ENCODE measurements at places on chromosomes 11 and 22.

DNA sequence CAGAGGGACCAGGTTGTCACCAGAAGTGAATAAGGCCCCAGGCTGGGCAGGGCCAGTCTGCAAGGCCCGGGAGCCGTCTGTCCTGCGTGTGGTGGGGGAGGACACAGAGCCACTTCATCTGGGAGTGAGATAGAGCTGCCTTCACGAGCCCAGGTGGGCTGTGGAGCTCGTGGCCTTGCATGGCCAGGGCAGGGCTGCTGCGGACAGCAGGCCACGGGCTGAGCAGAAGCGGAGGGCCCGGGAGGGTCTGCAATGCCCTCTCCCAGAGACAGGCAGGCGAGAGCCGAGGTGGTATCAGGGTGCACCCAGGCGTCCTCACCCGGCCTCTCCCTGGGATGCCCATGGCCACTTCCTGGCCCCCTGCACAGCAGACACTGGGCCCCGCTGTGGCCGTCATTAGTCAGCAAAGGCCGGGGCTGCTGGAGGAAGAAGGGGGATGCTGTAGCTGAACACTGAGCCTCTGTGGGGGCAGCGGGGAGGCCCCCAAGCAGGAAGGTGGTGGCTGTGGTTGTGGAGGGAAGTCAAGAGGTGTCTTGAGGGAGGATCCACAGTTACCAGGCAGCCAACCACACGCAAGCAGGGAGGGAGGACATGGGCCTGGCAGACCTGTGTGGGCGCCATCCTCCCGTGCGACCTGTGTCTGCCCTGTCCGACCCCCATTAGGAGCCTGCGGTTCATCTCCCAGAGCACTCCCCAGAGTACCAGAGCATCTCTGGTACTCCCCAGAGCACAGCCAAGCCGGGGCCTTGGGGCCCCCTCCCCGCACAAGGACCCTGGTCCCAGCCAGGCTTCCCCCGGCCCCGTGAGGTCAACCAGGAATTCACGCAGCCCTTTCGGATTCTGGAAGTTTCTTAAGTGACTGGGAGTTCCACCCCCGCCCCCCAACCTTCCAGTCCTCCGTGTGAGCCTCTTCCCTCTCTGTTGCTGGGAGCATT is 1109.5 kb downstream of the BRD1 start:
- peak; percentile 39 for DNase-seq

- no peak for DNase-seq
Measured at GRCh38 chr11:64001484-64002420, 15.5 kb downstream of the OTUB1 start.

- no peak for DNase-seq
Measured at GRCh38 chr11:34707462-34707840, 86.6 kb downstream of the EHF start.

GRCh38 chr11:75476739-75477613 is 44.0 kb upstream of the KLHL35 start:
- no peak for DNase-seq

DNA sequence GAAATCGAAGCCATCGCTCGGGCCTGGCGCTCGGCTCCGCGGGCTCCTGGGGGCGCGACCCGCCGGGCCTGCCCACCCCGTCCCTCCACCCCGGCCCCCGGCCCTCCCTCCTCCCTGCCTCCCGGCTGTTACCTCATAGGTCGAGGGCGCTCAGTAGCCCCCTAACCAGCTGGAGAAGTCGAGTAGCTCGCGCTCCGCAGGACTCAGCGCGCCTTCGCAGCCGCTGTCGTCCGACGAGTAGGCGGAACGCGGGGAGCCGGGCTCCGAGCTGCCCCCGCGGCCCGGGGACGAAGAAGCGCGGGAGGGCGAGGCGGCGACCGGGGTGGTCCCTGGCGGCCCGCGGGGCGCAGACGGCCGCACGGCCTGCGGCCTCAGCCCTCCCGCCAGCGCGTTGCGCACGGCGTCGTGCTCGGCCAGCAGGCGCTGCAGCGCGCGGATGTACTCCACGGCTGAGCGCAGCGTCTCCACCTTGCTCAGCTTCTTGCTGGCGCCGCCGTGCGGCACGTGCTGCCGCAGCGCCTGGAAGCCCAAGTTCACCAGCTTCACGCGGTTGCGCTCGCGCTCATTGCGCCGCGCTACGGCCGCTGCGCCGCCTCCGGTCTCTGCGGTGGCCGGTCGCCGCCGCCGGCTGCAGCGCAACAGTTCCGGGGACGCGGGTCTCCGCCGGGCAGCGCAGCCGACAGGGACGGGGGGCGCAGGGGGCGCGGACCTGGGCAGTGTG is 627 bp downstream of the ASCL2 start:
- DNase-seq: peak; percentile 48

DNA sequence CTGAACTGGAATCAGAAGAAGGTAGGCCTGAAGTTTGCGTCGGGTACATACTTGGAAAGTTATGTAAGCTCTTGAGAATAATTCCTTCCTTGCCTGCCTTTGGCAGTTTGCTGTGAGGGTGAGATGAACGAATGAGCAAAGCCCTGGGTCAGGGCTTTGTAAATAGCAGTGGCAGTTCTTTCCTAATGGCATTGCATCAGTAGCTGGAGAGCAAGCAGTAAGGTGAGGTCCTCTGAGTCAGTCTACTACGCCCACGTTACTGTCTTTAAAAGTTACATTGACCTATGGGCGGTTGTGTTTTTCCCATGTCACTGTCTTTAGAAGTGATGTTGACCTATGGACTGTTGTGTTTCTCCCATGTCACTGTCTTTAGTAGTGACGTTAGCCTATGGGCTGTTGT is 179.1 kb upstream of the E2F8 start:
- DNase-seq: no peak

- DNase-seq: peak; percentile 63
Measured at GRCh38 chr11:19951558-19952115, 208.6 kb downstream of the DBX1 start.

- DNase-seq: no peak
Measured at GRCh38 chr11:28472904-28473303, 364.7 kb downstream of the METTL15 start.

DNA sequence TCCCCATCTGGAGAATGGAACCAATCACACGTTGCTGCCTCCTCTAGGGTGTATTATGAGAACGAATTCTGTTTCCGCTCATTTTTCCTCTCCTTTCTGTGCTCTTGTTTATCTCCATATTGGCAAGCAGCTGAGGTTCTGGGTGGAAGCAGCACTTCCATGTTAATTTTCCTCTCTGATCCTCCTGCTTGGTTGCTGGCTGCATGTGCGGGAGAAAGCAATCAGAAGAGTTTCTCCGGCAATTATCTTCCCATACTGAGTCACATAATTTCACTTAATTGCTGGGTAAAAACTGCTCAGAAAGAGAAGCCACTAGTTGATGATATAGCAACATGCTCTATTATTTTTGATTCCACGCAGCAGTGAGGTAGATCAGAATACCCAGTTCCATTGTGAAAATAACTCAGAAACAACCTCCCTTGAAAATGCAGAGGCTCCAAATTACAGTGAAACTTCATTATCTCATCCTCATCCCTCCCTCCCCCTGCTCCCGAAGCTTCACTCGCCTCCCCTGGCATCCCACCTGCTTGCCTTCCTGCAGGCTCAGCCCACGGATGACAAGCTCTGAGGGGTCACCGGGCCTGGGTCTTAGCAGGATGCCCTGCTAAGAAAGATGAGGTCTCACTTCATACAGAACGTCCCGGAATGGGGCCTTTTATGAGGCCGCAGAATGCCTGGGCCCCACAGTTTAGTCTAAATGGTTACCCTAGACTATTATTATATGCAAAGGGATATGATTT is 20.4 kb downstream of the FXYD6 start:
- no peak for DNase-seq

- DNase-seq: no peak
Measured at GRCh38 chr11:122754553-122755322, 83.6 kb upstream of the CRTAM start.

DNA sequence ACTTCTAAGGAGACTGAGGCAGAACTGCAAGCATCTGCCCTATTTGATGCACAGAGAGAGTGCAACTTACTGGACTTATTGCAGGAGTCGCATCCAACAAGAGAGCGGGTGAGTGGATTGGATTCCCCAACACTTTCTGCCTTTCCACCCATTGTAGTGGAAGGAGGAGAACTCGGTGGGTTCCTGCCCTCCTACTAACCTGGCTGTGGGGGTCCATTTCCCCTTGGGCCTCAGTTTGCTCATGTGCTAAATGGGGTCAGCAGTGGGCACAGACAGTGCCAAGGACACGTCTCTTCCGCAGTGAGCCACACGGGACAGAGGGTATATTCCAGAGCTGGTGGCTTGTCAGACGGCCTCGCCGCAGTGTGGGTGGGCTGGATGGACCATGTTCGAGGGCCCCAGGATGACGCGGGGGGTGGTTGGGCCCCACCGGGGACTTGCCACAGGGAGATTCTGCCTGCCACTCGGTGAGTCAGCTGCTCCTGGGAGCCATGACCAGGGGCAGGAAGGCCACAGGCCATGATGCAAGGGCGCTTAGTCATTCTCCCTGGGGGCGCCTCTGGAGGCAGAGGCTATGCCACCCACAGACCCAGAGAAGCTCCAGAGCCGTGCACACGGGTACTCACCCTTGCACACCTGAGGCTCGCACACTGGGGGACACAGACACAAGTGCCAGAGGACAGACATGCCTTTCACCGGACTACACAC is 8.2 kb downstream of the ALX4 start:
- peak; percentile 89 for DNase-seq

GRCh38 chr11:20351136-20351535 is 12.4 kb upstream of the HTATIP2 start:
- DNase-seq: no peak

- no peak for DNase-seq
Measured at GRCh38 chr11:128929468-128929867, 13.2 kb downstream of the TP53AIP1 start.

- no peak for DNase-seq
Measured at GRCh38 chr22:19871845-19872778, 17.4 kb upstream of the GNB1L start.

DNA sequence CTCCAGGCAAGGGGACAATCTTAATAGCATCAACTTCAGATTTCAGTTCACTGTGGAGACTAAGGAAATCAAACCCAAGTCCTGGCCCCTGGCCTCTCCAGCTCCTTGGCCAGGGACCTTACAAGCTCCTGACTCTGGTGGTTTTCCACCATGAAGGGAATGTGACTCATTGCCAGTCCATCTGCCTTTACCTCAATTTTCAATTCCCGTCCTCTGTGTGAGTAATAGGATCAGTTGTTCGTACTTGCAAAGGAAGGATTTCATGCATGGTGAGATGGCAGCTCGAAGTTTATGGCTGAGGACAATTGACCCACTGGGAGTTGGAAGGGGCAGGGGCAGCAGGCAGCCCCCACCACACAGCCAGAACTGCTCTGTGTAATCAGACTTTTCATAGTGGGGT is 42.5 kb downstream of the INSC start:
- peak; percentile 82 for DNase-seq

- no peak for DNase-seq
Measured at GRCh38 chr11:74001822-74002286, 7.0 kb downstream of the UCP3 start.

- no peak for DNase-seq
Measured at GRCh38 chr11:89220684-89221339, 43.1 kb downstream of the TYR start.

- DNase-seq: no peak
Measured at GRCh38 chr22:31956360-31956759, 12.0 kb downstream of the YWHAH start.

- DNase-seq: no peak
Measured at GRCh38 chr11:61502522-61502921, 6.0 kb upstream of the LRRC10B start.

DNA sequence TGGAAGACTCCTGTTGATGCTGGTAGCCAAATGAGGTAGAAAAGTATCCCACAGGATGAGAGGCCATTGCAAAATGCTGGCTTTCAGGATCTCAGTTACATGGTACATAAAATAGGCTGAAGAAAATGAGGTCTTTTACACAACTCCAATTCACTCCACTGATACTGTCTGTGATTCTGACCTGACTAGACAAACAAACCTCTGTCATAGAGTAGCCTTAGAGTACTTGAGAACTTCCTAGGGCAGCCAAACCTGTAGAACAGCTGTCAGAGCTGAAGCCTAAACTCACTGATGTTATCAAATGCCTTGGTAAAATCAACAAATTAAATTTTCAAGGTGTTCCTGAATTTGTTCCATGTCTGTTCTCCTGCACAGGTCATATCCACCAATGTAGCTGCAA is 26.2 kb upstream of the POGLUT3 start:
- no peak for DNase-seq

GRCh38 chr11:35151241-35151640 is 12.3 kb downstream of the CD44 start:
- peak; percentile 56 for DNase-seq

DNA sequence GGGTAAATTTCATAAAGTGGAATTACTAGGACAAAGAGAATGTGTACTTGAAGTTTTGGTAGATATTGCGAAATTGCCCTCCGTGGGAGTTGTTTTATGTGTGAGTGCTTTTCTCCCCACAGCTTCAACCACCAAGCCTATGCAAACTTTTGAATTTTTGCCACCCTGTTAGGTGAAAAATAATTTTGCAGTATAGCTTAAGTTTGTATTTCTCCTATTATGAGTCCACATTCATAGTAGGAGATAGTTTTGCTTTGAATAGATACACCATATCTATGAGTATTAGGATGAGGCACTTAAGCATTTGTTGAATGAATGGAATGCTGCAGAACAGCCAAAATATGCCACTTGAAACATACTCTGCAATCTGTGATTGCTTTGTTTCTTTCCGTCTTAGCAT is 43.6 kb downstream of the UVRAG start:
- DNase-seq: peak; percentile 65

GRCh38 chr22:18156878-18157713 is 7.1 kb downstream of the USP18 start:
- peak; percentile 99 for DNase-seq

DNA sequence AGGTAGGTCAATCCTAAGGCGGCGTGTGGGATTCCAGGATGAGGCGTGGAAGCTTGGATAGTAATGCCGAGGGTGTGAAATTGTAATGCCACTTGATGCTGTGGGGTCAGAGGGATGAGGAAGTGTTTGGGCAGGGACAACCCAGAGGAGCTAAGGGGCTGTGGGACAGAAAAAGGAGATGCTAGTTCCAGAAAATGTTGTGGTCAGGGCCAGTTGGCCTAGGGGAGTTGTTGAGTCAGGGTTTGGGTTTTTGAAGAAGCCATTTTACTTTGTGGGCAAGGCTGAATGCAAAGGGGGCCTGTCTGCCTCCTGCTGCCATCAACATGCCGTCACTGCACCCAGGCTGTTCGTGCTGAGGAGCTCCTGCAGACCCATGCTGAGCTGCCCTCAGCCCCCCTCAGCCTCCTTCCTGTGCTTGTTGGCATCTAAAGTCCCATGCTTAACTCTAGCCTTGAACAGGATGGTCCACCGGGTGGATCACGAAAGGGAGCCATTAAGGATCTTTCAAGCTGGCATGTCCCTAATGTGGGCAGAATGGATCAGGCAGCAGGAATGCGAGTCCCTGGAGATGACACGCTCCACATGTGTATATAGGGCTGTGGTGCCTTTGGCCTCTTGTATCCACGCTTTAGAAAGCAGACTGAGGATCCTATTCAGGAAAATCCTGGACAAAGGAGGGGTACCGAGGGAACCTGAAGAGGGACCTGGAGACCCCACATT is 2.1 kb downstream of the C11orf16 start:
- DNase-seq: peak; percentile 69

GRCh38 chr11:101442936-101443521 is 140.8 kb downstream of the TRPC6 start:
- peak; percentile 33 for DNase-seq
